Stimulated activated CD8-positive, alpha-beta memory T cell treated with anti-CD3 and anti-CD28 coated beads, Interleukin-2, amount 100 ng/mL, for 1 hour (primary cell): ENCODE measurements at places on chromosomes 4 and X.

GRCh38 chrX:39613997-39614679 lies 483.6 kb downstream of the BCOR start:
- DNase-seq = no peak

DNA sequence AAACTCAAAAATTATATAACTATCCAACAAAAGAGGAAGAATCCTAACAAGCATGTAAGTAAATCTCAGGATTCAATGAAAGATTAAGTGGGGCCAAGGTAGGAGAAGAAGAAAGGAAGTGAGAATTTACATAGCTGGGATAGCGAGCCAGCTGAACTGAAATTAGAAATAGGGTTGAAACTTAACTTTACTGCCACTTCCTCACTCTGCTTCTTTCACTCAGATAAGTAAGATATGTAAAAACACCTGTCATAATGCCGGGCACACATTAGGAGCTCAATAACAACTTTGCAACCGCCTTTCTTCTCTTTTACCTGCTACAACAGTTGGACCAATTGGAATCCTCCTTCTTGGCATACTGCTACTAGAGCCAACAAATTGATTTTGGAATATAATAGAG lies 129.4 kb downstream of the CNKSR2 start:
- DNase-seq = no peak

DNA sequence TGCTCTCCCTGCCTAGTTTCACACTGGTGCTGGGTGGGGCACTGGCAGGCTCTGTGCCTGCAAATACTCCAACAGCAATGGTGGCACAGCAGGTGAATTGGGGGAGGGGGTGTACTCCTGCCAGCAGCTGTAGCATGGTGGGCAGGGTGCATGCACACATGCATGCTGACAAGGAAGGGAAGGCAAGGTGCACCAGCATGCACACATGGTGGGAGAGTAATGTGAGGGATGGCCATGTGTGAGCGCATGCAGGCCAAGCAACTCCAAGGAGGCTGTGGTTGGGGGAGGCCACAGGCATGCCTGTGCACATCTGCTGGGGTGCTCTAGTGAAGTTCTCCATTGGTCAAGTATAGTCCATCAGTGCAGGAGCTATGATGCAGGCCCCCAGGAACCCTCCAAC lies 54.5 kb upstream of the INPP4B start:
- DNase-seq = no peak

DNA sequence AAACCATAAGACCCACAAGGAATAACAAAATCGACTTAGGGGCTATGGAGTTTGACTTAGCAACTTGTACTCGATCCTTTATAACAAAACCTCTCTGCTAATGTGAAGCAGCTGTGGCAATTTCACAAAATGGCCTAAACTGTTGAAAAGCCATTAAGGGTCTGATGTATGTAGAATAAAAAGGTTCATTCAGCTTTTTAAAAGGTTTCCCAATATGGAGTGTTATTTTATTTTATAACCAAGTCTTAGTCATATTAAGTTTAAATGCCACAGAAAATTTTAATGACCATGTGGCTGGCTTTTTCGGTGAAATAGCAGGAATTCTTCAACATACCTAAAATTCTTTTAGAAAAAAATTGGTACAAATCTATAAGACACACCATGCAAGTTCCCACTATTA lies 291.8 kb upstream of the HAND2 start:
- no peak for DNase-seq

DNA sequence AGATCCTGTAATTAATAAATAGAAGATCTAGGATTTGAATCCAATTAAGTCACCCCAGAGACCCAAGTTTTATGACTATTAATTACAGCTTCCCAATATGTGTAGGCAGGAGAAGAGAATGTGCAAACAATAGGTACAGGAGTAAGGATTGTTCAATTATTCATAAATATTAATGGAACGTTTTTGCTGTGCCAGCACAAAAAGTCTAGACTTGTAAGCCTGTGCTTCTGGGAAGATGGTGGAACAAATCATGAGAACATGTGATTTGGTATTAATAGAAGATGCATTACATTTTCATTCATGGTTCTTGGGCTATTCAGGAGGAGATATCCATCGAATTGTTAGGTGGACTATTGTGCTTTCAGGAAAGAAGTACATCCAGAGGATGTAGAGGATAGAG lies 1240.9 kb downstream of the STIM2 start:
- no peak for DNase-seq

- no peak for DNase-seq
Measured at GRCh38 chr4:41257906-41258305, 1.2 kb downstream of the UCHL1 start.

DNA sequence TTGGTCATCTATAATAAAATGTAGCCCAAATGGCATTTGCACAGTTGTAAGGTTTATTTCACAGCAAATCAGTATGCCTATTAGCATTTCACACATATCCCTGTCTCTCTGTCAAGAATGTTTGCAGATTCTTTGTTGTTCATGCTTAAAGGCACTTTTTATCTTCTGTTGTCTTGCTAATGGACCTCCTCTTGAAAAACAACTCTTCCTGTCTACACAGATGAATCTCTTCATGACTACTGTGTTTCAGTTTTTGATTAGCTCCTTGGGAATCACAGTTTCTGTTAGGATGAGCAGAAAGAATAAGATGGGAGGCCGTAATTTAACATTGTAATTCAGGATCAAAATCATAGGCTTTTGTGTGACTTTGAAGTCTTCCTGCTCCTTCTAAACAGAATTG lies 35.5 kb upstream of the SLC4A4 start:
- DNase-seq = no peak

- no peak for DNase-seq
Measured at GRCh38 chr4:185726931-185727330, 85.1 kb downstream of the SORBS2 start.

- DNase-seq = no peak
Measured at GRCh38 chr4:163263606-163264005, 68.8 kb downstream of the NPY1R start.

DNA sequence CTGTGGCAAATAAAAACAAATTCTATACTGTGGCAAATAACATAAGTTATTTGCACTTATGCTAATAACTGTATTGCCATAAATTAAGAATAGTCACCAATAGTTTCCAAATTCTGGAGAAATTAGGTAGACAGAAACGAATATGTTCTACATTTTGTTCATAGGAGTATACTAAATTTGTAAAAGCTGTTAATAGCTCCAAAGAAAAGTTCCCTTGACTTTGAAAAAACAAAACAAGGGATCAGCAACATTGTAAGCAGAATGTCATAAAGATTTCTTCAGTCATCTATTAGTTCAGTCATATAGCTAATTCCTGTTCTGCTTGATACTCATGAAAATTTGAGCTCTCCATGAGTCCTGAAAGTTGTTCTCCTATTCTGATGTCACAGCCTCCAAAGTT lies 1472.8 kb downstream of the C4orf33 start:
- DNase-seq = no peak

DNA sequence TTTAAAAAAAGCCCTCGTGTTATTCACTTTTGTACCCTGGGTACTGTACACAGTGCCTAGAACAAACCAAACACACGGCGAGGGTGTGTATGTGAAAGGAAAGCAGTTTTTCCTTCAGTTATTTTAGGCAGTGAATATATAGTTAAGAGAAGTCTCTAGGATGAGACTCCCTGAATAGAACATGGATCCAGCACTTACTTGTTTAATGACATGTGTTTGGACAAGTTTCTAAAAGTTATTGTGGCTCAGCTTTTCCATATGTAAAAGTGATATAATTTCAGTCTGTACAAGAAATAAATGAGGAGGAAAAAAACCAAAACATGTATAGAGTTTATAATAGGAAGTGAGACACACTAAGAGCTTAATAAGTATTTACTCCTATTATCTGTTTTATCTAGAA lies 273.2 kb downstream of the ADGRL3 start:
- DNase-seq = no peak

GRCh38 chr4:19030536-19030935 lies 1009.0 kb upstream of the LCORL start:
- DNase-seq = no peak
